ENCODE measurements at places on chromosomes 1 and 21. TPM values are rescaled to one million over a fixed set of nuclear protein-coding genes. Genes with fewer than 3 reads are reported as not detected.
A peak's percentile ranks its signal among the peaks of the same experiment; 100 is the strongest.

Gene ARHGAP30
- 94.5 TPM for total RNA-seq

Gene RAD54L
- 3.0 TPM for total RNA-seq

Gene GRIK1
- not detected for total RNA-seq

Gene DMRTA2
- not detected for total RNA-seq

Gene SHISA4
- 0.81 TPM for total RNA-seq

Gene GRHL3
- total RNA-seq = not detected

Gene GBP6
- total RNA-seq = under 0.01 TPM

Gene OR2AK2
- 3.2 TPM for total RNA-seq

Gene OR10Z1
- under 0.01 TPM for total RNA-seq

Gene NPPB
- not detected for total RNA-seq

DNA sequence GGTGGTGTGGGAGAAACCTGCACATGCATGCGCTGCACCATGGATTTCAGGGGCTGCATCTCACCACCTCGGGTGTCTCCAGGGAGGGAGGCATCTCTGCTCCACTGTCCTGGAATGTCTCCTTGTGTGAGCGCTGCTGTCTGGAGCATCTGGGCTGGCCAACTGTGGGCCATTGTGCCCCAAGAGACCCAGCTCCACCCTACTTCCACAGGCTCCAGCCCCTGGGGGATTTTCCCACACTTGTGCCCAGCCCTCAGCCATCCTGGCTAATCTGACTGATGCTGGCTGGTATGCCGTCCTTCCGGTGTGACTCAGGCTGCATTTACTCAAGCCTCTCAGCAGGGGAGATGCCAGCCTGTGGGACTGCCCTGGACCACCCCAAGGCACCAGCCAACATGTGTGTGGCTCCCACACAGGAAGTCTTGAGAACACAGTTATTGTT, 62.0 kb downstream of the TRIM11 start:
- no peak for DNase-seq

DNA sequence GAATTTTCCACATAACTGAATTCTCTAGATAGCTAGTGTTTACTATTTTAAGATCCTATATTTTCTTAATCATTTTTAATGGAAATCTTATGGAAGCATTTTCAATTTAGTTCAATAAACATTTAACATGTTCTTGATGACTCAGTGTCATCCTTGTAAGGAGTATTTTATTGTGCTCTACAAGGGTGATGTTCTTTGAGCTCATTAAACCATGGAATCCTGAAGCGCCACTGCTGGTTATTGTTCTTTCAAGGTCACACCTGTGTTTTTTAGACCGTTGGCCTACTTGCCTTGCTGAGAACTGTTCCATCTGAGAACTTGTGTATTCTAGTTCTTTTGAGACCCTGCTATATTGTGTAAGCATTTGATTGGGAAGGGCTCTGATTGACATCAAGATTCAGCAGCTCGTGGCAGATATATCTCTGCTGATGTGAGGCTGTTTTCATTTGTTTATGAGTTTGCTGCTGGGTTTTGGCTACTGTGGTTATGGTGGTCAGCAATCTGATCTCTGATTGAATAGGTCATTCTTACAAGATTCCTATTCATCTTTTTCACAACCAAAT, 132.0 kb downstream of the GIPC2 start:
- DNase-seq = no peak

DNA sequence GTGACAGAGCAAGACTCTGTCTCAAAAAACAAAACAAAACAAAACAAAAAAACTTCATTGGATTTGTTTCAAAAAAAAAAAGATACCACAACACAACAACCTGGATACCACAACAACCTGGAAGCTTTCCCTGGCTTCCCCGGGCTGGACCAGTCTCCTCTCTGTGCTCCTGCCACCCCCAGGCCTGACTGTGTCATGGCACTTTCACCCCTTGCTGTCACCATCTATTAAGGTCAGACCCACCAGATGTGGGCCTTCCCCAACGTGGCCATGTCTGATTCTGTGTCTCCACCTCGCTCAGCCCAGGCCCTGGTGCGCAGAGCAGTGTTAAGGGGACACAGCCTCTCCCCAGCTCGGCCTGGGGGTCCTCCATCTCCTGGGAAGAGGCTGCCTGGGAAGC, 28.3 kb upstream of the ACOT11 start:
- peak; percentile 13 for DNase-seq

DNA sequence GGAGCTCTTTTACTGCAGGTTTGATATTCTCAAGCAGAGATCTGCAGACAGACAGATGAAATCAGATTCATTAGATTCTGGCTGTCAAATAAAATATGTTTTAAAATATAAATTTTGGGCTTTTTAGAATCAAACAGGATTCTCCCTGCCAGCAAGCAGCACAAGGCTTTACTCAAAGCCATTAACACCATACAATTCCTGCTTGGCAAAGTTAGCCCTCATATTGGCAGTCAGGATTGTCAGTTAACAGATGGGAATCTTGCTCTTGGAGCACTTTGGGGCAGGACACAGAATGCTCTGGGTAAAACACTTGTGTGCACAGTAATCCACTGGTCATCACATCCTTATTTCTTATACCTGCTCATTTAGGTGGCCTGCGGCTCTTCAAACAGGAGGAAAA, 560.6 kb upstream of the BEND5 start:
- no peak for DNase-seq

DNA sequence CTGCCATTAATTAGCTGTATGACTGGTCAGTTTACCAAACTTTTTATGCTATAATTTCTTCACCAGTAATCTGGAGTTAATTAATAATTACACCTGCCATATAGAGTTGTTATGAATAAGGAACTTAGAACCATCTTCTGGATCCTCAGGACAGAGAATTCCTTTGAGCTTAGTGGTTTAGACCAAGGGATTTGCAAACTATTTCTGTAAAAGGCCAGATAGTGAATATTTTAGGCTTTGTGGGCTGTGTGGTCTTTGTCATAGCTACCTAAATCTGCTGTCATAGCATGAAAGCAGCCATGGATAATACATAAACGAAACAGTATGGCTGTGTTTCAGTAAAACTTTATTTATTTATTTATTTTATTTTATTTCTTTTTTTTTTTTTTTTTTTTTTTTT, 9.0 kb downstream of the TIMM17A start:
- no peak for DNase-seq

DNA sequence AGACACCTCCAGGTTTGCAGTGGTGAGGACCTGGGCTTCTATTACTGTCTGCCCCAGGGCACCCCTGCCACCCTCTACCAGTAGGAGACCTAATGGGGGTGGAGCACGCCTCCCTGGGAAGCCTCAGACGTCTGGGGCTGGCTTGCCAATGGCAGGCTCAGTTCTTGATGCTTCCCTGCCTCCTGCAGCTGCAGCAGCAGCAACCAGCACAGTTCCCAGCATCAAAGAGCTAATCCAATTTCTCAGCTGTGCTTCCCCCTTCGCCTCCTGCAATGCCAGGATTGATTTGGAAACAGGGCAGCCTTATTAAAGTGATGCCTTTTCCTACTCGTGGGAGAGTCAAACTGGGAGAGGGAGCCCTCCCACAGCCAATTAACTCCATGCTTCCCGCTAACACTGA, 8.2 kb downstream of the SYT2 start:
- no peak for DNase-seq

DNA sequence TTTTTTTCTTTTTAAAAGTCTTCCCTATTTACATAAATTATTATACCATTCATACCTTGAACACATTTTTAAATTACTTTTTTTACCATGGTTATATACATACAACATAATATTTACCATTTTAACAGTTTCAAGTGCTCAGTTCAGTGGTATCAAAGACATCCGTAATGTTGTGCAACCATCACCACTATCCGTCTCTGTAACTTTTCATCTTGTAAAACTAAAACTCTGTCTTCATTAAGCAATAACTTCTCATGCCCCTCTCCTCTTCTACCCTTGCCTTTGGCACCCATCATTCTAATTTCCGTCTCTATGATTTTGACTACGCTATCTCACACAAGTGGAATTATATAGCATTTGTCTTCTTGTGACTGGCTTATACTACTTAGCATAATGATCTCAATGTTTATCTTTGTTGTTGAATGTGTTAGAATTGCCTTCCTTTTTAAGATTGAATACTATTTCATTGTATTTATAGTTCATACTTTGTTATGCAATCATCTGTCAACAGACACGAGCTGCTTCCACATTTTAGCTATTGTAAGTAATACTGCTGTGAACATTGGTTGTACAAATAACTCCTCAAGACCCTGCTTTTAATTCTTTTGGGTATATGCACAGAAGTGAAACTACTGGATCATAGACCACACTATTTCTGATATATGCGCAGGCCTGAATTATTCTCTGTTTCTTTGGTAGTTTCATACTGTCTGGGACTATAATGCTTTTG, 689.5 kb upstream of the NCAM2 start:
- no peak for DNase-seq

DNA sequence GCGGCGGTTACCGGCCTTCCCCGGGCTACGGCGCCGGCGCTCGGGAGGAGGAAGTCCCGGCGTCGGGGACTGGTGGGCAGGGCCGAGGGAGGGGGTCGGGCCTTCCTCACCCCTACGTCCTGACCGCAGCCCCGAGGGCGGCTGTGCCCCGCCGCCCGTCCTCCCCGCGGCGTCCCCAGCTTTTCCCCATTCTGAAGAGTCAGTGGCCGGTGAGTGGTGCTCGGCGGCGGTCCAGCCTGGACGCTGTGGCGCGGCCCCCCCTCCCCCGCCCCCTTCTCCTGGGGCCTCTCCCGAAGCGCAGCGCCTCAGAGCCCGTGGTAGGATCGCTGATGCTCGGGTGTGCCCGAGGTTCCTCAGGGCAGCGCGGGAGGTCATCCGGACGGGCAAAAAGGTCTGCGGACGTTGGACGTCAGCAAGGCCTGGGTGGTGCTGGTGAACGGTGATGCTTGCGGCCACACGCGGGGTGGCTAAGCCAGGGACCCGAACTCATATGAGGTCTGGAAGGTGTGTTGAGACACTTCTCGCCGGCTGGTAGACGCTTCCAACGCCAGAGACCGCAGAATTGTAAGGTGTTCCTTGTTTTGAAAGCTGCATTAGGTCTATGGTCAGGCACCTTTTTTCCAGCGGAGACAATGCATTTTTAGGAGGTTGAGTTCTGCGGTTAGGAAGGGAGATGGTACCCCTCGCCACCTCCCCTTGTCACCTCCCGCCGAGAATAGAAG, 725 bp downstream of the SLC25A33 start:
- peak; percentile 80 for DNase-seq

GRCh38 chr1:12447849-12448312, 170.1 kb downstream of the DHRS3 start:
- no peak for DNase-seq

DNA sequence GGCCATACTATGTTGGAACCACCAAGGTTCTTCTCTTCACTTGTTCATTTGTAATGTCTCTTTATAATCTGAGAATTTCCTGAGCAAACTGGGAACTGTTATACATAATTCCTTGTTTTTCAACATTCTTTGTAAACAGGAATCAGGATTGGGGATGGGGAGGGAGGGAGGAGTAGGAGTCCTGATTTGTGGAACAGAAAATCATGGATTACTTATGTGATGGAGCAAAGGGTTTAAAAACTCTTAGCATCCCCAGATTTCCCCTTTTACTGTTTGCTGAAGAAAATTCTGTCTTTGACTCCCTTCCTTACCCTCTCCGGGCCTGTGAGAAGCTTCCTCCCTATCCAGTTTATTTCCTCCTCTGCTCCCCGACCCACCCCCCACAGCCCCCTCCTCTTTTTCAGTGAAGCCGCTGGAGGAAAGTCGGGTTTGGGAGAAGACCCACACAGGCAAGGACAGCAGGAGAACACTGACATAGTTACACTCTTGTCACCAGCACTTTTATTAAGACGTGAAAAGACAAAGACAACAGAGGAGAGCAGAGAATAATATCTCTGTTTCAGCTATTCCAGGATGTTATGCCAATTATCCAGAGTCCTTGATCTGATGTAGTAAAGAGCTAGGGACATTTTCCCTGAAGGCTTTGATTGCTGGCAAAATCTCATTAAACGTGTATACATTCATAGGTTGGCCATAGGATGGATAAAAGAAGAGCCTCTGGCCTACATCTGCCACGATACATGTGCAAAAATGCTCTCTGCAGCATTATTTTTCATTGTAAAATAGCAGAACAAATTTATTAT, 4.6 kb upstream of the NBPF1 start:
- DNase-seq = no peak

- DNase-seq = peak; percentile 60
These were observed 262.6 kb upstream of the SGIP1 start for GRCh38 chr1:66271216-66271903.

- DNase-seq = peak; percentile 9
These were observed 30.8 kb downstream of the PLEKHO1 start for GRCh38 chr1:150180474-150180873.

- no peak for DNase-seq
These were observed 3.3 kb upstream of the B4GALT3 start for GRCh38 chr1:161180639-161181038.

DNA sequence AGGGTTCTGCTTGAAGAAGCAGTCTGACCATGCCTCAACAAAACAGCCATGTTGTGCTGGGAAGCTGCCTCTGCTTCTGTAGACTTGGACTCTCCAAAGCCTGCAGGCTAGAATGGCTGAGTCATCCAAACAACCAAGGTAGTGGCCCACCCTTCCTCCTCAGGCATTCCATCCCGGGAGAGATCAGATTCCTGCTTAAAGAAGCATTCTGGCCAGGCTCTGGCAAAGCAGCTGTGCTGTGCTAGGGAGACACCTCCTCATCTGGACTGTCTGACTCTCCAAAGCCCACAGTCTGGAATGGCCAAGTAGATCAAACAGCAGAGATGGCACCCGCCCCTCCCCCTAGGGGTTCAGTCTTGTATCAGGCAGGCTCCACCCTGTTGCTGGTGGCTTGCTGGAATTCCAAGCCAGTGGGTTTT, 38.3 kb upstream of the F3 start:
- no peak for DNase-seq

All from hematopoietic multipotent progenitor cell (in vitro differentiated cells).